Central memory CD4-positive, alpha-beta T cell (primary cell): ENCODE measurements at places on chromosomes 3 and 15.

- no peak for DNase-seq
Measured at GRCh38 chr3:170448584-170448983, 29.9 kb downstream of the CLDN11 start.

DNA sequence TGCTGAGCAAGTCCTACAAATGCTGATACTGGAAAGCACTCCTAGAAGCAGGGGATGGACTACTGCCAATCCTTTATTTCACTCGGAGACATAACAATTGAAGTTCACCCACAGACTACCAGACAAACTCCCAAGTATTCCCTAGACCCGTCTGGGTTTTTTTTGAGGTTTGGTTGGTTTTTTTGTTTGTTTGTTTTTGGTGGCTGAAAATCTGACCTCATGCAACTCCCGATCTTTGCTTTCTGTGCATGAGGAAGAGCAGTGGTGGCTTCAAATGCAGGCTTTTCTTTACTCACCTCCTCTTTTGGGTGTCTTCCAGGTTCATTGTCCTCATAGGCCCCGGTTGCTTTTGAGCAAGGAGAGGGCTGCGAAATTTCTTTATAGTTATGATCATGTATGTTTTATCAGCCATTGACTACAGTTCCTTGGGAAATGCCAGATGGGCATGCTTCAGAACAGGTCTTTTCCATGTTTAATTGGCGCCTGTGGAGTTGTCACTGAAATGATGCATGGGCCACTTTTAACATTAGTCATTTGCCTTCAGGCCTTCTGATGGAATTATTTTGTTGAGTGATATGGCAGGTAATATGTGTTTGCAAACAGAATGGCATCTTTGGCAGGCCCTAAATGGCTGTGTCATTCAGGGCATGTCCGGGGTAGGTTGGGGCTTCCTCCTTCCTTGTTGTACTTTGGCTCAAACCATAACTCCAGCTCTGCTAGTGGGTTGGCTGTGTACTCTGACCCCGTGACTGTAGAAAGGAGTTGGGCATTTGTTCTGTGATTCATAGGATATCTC, 81.3 kb upstream of the ZBED2 start:
- no peak for DNase-seq

GRCh38 chr3:13414040-13414729, 5.9 kb downstream of the NUP210 start:
- peak; percentile 73 for DNase-seq

GRCh38 chr3:263393-263792, 66.8 kb downstream of the CHL1 start:
- DNase-seq = no peak

DNA sequence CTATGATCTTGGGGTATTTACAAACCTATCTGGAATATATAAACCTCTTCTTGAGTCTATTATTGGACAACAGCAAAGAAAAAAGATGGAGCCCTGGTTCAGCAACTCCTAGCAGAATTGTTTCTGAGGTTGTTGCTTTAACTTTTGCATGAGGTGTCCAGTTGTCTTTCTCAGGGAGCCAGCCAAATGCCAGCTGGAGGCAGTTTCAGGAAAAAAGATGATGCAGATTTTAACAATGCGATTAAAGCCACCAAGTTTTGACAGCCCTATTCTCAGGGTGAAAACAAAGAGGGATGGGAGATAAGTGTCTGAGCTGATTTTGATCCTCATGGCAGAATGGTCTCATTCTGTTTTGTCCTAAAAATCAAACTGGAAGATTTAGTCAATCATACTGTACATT, 181.6 kb upstream of the RASGRP1 start:
- no peak for DNase-seq

DNA sequence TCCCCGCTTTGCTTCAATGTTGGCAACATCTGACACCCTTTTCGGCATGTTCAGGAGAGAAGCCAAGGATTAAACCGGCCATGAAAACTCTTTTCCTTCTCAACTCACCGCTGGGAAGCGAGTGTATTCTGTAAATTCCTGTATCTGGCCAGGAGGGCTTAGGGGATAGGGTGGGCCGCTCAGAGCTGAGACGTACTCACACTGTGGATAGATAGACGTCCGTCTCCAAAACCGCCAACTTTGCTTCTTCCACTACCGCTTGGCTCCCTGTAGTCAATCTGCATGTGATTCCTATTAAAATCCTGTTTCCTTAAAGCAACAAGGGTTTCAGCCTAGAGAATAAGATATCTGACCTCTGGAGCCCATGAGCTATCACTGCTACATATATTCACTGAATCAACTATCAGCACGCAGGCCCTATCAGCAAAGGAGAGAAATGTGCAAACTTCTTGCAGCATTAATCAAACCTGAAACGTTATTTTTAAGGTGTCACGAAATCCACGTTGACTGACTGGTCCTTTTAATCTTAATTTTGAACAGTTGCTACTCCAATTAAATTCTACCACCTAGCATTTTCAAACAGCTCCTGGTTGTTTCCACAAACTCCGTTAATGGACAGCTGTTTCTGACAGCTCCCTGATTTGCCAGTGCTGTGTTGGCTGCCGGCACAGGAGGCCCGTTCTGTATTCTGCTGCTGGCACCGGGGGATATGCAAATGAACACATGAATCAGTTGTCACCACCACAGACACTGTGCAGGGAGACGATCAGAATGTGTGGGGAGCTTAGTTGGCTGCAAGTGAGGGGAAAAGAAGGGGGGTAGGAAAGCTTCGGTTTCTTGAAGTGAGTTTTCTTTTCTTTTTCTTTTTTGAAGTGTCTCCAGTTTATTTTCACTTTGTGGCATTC, 438.9 kb upstream of the ARRDC4 start:
- DNase-seq = no peak
